ENCODE measurements at places on chromosomes 4 and X. TPM values are rescaled to one million over a fixed set of nuclear protein-coding genes. Genes with fewer than 3 reads are reported as not detected.

The SRPX gene
- total RNA-seq = 8.9 TPM

The BEX5 gene
- not detected for total RNA-seq

The PPAT gene
- 18.3 TPM for total RNA-seq

The RAB40A gene
- total RNA-seq = not detected

The FAM47A gene
- not detected for total RNA-seq

The HHIP gene
- total RNA-seq = 0.60 TPM

The AWAT2 gene
- total RNA-seq = not detected

The LINC00632 gene
- total RNA-seq = 1.7 TPM

The ARHGAP36 gene
- not detected for total RNA-seq

The LPAR4 gene
- total RNA-seq = not detected

The RTL9 gene
- total RNA-seq = 0.13 TPM

The SUPT20HL1 gene
- not detected for total RNA-seq

The BMPR1B gene
- total RNA-seq = 6.3 TPM

The DKK2 gene
- total RNA-seq = not detected

The MAD2L1 gene
- 40.8 TPM for total RNA-seq

The PAGE1 gene
- 0.29 TPM for total RNA-seq

The KCNIP4 gene
- not detected for total RNA-seq

The COX7B2 gene
- total RNA-seq = not detected

The DMP1 gene
- total RNA-seq = not detected

The MAGEB6 gene
- 0.06 TPM for total RNA-seq

The FGFBP1 gene
- 3.4 TPM for total RNA-seq

The HAUS3 gene
- total RNA-seq = 7.2 TPM

The GPRIN3 gene
- 2.2 TPM for total RNA-seq

The EDA gene
- total RNA-seq = 0.60 TPM

The TRO gene
- 0.63 TPM for total RNA-seq

The TCEAL9 gene
- total RNA-seq = 103 TPM

The ZFP42 gene
- not detected for total RNA-seq

The CXCR3 gene
- 0.09 TPM for total RNA-seq

The ABCG2 gene
- total RNA-seq = 22.0 TPM

The MAGEC2 gene
- total RNA-seq = not detected

The PNMA6A gene
- total RNA-seq = 4.9 TPM

The CYP4V2 gene
- total RNA-seq = 2.8 TPM

The TMPRSS11F gene
- total RNA-seq = not detected

The TCP11X2 gene
- not detected for total RNA-seq

The HSD17B13 gene
- total RNA-seq = 0.05 TPM

Data from A549 treated with Hydrocortisone at 1 μM for 4 hours (cell line).